ENCODE measurements at places on chromosomes 5 and 9.

GRCh38 chr9:82356131-82356530 lies 367.6 kb downstream of the SPATA31D1 start:
- DNase-seq = no peak

DNA sequence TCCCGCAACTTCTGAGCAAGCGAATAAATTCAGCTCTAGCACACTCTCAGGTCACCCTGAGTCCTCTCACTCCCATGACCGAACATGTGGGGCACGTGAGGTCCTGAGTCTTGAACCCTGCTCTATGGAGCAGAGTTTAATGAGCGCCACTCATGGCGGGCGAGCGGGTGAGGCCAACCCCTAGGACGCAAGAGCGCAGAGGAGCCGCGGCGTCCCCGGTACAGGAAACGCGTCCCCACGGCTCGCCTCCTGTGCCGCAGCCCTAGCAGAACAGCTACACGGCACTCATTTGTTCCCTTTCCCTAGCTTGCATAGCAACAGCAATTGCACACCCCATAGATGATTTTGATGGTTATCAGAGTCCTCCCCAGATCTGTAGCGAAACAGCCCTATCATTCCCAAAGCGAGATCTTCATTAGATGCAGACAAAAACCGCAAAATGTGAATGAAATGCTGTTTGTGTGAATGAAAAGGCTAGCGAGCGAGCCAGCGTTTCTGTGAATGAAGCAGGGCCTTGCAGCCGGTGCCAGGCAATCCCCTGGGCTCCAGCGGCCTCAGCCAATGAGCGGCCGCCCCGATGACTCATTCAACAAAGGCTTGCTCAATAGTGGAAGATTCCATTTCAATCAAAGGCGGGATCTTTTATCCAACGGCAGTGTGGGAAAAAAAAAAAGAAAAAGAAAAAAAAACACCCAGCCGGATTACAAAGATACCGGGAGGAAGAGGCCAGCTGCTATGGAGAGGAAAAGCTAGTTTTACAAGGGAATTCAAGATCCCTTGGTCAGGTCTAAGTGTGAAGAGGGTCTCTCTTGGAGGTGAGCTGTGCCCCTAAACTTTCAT lies 1.5 kb upstream of the SHC3 start:
- DNase-seq = no peak

GRCh38 chr5:123097871-123098735 lies 9.1 kb downstream of the PRDM6 start:
- no peak for DNase-seq

- no peak for DNase-seq
Observed at GRCh38 chr5:54217826-54218503, 92.4 kb downstream of the ARL15 start.
